ENCODE measurements at places on chromosomes 1 and 21.

- no peak for DNase-seq
Observed at GRCh38 chr1:17719874-17720273, 35.3 kb upstream of the ACTL8 start.

GRCh38 chr1:45365051-45365450 is 24.8 kb upstream of the MUTYH start:
- no peak for DNase-seq

DNA sequence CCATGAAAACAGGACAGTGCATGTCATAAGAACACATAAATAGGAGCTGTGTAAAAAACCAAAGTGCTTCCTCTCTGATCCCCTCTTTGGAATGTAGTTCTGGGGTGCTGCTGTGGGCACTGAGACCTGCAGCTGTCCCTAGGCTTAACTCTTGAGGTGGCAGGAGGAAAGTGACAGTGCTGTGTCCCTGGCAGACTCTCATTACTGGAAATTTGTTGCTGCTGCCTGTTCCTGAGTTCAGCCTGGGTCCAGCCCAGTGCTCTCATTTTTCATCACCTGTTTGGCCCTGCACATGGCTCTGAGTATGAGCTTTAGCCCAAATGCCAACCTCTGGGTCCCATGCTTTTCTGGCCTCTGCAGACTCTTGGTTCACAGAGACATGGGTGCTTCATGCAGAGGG is 329.3 kb downstream of the DSCAM start:
- no peak for DNase-seq

DNA sequence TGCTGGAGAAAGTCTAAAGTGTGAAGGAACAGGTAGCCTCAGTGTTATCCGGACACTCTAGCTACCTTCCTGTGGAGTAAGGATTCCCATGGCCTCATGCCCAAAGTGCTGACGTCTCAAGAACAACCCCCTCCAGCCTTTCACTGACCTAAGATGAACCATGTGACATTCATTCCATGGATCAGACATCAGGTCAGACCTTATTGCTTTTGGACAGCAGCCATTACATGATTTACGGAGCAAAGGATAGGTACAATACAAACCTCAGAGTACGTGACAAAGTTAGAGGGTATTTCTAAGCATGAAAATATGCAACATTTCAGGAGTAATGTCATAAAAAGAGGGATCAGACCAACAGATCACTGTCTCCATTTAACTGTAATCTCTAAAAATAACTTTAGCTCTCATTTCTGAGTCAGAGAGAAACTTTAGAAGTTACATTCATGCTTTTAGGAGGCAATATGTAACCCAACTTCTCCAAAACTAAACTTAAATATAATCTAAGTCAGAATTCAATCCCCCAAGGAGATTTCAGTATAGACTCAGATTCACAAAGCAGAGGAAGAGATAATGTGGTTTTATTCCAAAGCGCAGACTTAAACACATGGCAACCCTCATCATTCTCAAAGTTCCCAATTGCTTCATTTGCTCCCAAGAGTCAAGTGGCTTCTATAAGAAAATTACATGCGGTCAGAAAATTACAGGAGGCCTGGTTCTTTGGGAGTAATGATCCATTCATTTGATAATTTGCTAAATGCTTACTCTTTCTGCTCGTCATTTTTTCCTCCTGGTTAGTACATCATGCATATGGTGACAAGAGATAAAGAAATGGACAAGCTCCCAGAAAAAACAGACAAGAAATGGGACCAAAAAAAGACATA is 280.4 kb downstream of the SETD4 start:
- DNase-seq: no peak

DNA sequence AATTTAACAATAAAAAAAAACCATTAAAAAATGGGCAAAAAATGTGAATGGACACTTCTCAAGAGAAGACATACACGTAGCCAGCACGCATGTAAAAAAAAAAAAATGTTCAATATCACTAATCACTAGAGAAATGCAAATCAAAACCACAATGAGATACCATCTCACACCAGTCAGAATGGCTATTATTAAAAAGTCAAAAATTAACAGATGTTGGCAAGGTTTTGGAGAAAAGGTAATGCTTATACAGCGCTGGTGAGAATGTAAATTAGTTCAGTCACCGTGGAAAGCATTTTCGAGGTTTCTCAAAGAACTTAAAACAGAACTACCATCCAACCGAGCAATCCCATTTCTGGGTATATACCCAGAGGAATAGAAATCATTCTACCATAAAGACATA is 1091.5 kb upstream of the B3GALT2 start:
- no peak for DNase-seq

DNA sequence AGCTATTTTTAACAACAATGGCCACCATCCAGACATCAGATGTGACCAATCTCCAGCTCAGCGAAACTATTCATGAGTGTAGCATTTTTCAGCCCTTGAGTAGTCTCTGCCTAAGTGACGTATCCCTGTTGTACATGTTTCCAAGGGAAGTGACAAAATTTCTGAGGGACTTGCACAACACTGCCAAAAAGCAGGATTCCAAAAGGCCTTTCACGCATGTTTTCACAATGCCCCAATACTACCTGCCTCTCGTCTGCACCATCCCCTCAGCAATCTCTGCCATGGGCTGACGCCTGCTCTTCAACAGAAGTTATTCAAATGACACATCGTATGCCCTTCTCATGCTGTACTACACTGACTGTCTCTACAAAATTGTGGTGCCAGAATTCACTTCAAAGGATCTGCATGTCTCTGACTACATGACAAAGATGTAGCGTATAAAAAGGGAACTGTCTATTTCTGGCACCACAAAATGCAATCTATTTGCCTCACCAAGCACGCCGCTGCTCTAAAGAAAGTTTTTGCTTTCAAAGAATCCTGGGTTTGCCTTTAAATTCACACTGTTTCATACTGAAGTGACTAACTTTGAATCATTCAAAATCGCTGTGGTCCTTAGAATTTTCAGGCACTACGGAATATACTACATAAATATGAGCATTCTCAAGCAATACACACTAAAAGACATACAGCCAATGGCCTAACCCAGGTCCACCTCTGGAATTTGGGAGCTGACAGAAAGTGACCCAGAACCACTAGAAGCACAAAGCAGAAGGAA is 32.9 kb downstream of the JAK1 start:
- DNase-seq: no peak

- no peak for DNase-seq
Observed at GRCh38 chr1:208291923-208292711, 47.9 kb upstream of the PLXNA2 start.

- DNase-seq: no peak
Observed at GRCh38 chr1:108034396-108034795, 69.4 kb upstream of the VAV3 start.

DNA sequence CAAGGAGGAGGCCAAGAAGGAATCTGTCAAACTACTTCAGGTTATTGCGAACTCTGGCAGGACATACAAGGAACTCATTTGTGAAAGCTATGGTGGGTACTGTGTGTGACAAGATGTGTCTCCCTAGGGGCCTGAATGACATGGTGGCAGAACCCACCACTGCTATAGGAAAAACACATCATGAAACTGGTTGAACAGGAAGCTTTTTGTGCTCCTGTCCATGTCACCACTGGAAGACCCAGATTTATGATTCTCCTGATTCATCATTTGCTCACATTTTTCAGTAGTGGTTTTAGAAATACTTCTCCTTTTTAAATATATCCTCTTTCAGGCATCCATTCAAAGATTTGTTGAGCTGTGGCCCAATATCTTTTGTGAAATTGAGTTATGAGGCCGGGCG is 23.6 kb downstream of the ARMH1 start:
- no peak for DNase-seq

GRCh38 chr1:38006008-38006828 is 904 bp upstream of the FHL3 start:
- DNase-seq: no peak

GRCh38 chr1:24735509-24736375 is 9.5 kb upstream of the CLIC4 start:
- DNase-seq: no peak

DNA sequence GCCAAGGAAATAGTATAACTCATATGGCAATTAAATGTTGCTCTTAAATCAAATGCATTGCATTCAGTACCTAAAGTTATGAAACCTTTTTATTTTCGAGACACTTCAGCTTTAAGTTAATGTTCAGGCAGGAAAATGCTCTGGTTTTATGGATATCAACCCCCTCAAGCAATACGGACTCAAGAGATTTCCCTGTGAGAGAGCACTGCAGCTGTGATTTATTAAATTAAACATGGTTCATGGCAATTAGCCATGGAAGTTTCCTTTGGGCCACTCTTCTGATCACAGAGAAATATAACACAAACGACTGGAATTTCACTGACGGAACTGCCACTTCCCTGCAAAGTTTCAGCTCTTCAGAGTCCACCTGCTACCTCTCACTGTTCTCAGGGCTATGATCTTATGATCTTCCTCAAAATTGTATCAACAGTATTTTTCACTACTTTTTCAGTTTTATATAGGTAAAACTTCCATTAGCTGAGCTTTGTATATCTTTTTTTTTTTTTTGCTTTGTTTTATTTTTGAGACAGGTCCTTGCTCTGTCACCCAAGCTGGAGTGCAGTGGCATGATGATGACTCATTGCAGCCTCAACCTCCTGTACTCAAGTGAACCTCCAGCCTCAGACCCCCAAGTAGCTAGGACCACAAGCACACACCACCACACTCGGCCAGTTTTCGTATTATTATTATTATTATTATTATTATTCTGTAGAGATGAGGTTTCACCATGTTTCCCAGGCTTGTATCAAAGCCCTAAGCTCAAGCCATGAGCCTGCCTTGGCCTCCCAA is 923.1 kb upstream of the TMPRSS15 start:
- no peak for DNase-seq

- no peak for DNase-seq
Observed at GRCh38 chr1:10514490-10515235, 39.9 kb downstream of the PEX14 start.

- peak; percentile 73 for DNase-seq
Observed at GRCh38 chr1:39720094-39720999, 18.3 kb upstream of the PPIE start.

DNA sequence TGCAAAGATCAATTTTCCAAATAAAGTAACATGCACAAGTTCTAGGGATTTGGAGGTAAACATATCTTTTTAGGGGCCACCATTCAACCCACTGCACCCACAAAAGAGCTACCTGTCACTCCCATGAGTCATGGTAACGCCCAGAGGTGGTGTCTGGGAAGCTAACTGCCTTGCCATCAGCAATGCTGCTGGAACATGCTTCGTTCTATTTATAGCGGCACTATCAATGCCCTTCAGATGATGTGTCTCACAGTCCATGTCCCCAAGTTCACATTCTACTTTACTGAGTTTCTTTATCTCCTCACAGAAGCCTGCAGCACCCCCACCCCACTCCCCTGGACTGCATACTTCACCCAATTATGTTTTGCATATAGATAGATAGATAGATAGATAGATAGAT is 95.4 kb downstream of the LPAR3 start:
- DNase-seq: no peak

DNA sequence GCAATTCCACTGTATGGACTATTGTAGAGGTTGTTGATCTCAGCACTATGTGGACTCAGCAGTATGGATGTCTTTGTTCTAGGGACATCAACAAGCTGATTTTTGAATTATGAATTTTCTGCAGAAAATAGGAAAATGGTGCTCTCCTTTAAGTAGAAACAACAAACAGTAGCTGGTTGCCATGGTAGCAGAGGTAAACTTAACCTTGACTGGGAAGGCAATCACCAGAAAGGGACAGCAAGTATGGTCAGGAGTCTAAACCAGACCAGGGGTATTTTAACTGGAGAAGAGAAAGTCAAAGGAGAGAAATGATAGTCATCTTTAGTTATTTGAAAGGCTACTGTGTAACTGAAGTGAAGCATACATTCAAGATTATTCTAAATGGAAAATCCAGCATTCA is 22.3 kb downstream of the WLS start:
- no peak for DNase-seq

DNA sequence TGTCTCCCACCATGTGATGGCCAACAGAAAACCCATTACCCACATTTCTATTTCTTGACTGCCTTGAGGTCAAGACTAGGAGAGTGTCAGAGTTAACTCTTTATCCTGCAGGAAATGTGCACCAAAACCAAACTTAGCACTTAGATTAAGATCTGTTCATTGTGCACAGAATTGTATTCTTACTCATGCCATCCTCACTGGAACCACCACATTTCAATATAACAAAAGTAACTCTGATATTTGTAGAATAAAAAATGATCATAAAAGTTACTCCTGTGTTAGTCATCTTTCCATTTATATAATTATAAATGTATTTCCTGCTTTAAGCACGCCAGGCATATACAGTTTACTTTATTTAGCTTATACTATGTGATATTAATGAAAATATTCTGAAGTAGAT is 193.0 kb upstream of the DPYD start:
- DNase-seq: no peak

DNA sequence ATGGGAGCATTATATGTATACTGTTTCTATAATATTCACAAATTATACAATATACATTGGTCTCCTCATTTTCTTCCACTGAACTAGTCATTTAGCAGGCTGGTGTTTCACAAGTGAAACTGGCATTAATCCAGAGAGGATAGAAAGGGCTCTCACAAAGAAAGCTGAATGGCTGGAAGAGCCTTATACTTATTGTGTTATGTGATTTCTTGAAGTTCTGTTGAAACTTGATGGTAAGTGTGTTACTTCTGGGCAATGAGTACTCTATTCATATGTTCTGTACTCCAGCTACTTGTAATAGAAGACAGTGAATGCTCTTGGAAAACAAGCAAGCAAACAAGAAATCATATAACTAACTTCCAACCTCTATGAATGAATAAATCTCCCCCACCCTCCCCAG is 14.9 kb downstream of the STX12 start:
- no peak for DNase-seq

DNA sequence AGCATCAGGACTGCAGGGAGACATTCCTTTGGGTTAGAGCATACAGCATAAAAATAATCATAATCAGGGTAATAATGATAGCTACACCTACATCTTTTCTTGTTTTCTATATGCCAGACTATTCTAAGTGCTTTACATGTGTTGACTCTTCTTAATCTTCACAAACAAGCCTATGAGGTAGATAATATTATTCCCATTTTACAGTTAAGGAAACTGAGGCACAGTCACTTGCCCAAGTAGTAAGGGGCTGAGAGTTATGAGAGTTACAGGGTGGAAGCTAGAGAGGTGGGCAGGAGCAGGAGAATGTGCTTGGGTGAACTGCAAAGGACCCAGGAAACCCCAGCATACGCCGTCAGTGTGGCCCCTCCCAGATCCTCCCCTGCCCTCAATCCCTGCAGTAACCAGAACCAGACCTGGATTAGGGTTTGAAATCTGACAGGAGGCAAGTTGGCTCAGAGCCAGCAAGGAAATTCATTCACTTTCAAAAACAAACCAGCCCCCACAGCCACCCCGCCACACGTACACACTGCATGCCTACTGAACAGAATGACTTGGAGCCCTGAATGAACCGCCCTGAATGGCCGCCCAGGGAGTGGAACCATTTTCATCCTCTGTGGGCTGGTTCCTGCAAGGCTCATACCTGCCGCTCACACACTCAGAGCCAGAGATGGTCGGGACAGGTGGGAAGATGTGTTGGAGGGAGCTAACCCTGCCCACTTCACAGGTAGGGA is 126.1 kb downstream of the TRABD2B start:
- DNase-seq: no peak

- DNase-seq: no peak
Observed at GRCh38 chr1:90839323-90839722, 122.2 kb upstream of the BARHL2 start.

All from Jurkat, Clone E6-1 (cell line).